NCI-H460 (cell line): ENCODE measurements at places on chromosomes 16 and 17. TPM values are rescaled to one million over a fixed set of nuclear protein-coding genes. Genes with fewer than 3 reads are reported as not detected.

DNA sequence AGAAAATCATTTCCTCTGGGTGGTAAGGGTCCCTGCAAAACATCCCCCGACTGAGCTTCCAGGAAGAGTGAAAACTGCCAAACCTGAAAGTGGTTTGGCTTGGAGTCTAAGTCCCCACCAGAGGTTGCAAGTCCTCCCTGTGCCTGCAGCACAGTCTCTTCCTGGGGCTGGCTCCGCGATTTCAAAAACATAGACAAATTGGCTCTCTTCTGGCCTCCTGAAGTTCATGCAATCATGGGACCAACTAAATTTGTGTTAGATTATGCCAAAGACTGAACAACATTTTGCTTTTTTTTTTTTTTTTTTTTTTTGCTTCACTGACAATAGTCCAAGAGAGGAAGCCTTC is 447.9 kb downstream of the CA10 start:
- DNase-seq, result no peak

DNA sequence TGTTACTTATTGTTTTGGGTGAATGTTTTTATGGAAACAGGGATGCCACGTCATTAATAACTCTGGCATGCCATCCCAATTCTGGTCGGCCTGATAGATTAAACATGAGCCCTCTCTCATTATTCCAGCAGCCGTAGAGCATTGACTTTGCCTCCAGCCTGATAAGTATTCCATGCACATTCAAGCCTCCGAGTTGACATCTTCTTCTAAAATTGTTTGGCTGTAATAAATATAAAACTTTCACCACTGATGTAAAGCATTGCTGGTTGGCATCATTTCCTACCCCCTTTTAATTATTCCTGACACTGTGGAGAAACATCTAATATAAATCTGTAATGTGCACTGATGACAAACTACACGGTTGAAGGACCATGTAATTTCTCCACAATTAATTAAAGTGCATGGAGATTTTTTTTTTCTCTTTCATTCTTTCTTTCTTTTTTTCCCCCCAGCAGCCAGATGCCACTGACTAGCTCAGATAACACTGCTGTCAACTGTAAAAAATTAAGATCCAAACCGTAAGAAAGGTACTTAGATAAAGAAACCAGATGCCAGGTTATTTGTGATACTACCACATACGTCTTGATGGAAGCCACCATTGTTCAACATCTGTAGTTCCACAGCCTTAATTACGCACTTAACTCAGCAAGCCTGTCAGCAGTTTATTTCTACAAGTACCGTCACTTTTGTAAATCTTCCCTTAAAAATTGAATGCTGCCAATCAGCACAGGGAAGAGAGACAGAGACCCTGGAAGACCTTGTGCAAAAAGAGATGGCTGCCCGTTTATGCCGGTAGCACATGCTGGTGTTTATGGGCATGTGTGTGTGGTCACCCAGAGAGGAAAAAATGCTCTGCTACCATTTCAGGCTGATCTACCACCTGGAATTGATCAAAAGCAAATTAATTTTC is 237.7 kb downstream of the IRX3 start:
- no peak for DNase-seq

- DNase-seq, result no peak
These were observed 26.2 kb downstream of the BMERB1 start for GRCh38 chr16:15460601-15461000.

DNA sequence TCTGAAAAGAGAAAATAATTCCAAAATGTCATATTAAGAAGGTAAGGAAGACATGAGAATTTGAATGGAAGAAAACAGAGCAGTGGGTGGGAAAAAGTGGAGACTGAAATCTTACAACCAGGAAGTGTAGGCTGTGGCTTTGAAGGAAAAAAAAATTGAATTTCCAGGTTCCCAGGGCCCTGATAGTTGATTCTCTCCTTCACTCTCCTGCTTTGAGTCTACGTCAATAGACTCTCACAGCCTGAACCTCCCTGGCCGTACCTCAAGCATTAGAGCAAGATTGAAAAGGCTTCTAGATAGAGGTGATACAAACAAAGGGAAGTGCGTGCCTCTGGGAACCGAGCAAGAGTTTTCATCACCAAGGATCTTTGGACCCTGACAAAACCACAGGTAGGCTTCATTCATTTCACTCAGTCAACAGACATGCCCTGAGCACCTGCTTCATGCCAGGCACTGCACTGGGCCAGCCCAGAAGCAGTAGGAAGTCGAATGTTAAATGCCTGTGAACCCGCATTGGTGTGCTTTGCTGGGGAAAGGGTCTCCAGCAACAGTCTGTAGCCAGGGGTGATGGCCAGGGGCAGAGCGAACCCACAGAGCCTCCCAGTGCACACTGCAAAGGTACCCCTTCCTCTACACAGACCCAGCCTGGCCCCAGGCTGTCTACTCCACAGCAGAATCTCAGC is 163.9 kb downstream of the SLC39A11 start:
- DNase-seq, result no peak

- no peak for DNase-seq
These were observed 43.8 kb upstream of the NF1 start for GRCh38 chr17:31050948-31051347.

ADAD2 gene
- not detected in 2 replicates for total RNA-seq
